Nephron progenitor cell (in vitro differentiated cells): ENCODE measurements at places on chromosomes 3 and 15.

DNA sequence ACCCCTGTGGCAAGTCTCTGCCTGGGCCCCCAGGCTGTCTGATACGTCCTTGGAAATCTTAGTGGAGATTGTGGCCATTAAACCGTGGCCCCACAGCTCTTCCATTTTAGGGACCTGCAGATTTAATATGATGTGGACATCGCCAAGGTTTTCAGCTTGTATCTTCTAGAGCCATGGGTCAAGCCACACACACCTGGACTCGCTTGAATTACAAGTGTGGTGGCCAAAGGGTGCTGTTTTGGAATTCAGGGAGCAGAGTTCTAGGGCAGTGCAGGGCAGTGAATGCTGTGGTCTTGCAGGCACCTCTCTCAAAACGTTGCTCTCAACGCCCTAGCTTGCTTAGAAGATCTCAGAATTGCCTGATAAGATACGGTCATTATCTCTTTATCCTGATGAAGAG, 211.2 kb downstream of the ROBO2 start:
- no peak for DNase-seq

DNA sequence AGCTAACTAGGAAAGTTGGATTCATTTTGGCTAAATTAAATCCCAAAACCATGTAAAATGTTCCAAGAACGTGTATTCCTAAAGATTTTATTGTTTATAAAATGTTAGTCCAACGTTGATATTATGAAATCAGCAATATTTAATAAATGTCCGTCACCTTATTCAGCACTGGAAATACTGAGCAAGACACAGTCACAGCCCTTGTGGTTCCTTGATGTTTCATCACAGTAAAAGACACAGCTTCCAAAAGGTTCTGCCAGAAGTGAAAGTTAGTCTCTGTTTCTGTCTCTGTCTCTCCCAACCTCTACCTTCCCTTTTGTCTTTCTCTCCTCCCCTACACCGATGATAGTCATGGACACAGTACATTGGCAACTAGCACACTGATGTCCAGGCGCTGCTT, 82.2 kb upstream of the BOC start:
- DNase-seq: no peak

- no peak for DNase-seq
Measured at GRCh38 chr15:32119694-32120330, 89.5 kb downstream of the CHRNA7 start.

DNA sequence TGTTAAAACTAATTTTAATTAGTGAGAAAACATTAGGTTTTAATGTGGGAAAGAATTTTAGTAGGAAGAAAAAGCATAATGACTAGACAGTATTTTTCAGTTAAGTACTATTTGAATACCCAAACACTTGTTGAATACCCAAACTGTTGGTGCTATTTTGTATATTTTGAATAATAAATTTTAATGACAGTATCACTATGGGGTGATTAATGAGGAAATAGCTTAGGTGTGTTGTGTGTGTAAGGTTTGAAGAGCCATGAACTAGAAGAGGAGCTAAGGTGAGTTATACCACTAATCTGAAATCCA, 4.7 kb upstream of the EBLN2 start:
- DNase-seq: no peak

GRCh38 chr3:71425491-71426071, 157.9 kb downstream of the FOXP1 start:
- no peak for DNase-seq

GRCh38 chr15:98657721-98658120, 9.4 kb downstream of the IGF1R start:
- no peak for DNase-seq

DNA sequence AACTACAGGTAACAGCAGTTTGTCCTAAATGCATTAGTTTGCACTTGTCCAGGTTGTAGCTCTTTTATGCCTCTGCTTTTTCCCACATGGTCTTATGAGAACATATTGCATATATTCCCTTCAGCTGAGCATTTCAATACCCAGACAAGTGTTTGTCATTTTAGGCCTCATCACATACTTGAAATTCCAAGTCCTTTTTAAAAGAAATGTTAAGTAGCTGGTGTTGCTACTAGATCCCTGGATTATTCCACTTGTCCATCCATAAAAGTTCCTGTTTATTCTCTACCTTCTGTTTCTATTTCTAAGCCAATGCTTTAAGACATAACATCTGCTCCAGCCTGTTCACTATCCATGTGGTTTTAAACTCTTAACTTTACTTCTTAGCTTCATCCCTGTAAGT, 128.4 kb downstream of the NECTIN3 start:
- DNase-seq: no peak

DNA sequence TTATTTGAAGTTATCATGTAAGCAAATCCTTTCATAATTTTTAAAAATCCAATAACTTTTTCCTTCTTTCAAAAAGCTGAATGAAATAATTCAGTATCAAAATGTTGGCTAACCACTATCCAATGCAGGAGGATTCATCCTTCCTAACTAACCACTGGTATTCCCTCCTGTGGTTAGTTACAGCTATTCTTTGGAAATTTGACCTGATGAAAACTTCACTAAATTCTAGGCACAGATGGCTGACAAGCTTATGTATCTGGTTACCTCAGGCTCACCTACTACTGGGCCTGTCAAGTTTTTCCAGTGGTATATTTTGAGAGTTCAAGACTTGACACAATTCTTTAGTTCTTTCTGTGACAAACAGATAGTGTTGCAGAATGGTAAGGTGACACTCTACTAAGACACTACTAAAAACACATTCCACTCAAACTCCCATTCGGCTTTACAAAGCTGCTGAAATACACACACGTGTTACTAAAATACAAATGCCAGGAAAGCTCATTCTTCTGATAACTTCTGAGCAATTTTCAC, 15.8 kb downstream of the NPTN start:
- DNase-seq: no peak

GRCh38 chr15:46703871-46704637, 1013.3 kb upstream of the SEMA6D start:
- DNase-seq: no peak

GRCh38 chr3:192957441-192958021, 39.9 kb upstream of the MB21D2 start:
- no peak for DNase-seq

DNA sequence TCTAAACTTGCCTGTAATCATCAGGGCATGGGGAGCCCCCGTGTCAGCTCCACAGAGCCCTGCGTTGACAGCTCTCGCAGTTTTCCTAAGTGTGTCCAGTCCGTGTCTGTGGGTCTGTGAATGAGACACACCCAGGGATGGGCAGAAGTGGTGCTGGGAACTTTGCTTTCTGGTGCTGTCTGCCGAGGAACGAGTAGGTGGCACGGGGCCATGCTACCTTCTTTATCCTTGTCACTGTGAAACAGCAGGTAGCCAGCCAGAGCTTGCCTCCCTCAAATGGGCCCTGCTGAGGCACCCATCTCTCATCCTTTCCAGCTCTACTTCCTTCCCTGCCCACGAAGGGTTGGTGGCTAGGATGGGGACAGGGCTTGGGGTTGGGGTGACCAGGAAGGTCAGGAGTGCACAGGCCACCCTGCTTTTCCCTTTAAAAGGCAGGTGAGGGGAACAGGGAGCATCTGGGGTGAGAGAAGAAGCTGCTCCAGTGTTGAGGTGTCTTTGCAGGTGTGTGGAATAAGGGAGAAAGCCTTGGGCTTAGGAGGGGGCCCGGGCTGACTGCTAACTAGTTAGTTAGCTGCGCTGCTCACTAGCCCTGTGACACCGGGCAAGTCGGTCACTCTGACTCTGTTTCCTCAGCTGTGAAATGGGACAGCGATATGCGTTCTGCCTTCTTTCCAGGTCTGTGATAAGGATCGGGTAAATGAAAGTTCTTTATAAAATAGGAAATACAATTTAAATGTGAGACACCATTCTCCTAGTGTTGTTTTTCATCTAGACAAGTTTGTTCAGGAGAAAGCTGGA, 27.9 kb downstream of the PDIA5 start:
- DNase-seq: no peak

DNA sequence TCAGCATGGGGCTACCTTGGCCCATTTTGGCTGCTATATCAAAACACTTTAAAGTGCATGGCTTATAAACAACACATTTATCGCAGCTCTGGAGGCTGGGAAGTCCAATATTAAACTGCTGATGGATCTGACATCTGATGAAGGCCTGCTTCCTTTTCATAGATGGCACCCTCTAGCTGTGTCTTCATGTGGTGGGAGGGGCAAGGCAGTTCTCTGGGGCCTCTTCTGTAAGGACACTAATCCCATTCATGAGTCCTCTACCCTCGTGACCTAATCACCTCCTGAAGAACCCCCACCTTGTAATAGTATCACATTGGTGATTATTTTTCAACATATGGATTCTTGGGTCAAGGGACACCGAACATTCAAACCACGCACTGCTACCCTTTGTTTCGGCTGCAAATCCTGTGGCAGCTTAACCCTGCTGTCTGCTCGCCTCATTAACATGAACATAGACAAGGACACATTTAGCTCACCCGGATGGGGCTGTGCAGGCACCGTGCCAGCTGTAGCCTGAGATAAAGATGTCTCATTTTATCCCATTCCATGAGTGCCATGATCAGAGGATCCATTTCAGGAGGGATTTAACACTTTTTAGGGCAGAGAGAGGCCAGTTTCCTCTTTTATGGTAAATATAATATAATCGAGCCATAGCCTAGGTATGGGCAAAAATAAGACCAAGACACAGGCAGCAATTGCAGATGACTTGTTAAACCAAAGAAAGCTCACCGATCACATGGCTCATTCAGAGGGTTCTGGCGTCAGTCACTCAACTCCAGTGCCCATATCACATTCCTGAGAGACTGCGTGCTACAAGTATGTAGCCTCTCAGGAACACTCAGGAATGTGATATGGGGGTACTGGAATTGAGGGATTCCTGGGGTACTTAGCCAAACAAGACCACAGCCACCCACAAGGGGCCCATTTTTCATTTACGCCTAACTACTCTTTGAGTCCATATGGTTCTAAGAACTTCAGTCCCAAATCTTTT, 251.1 kb upstream of the ST8SIA2 start:
- no peak for DNase-seq
